ENCODE measurements at places on chromosomes 7 and 10. TPM values are rescaled to one million over a fixed set of nuclear protein-coding genes. Genes with fewer than 3 reads are reported as not detected.

Gene CUX1
- total RNA-seq, result 43.9 TPM

Gene TFEC
- total RNA-seq, result 4.1 TPM

Gene TAS2R4
- total RNA-seq, result 0.88 TPM

- H3K36me3 ChIP-seq, result no peaks in the 10 kb centered on the region
- no peak overlapping the region for H3K27ac ChIP-seq
- H3K27me3 ChIP-seq, result no peaks in the 10 kb centered on the region
- H3K4me1 ChIP-seq, result no peaks in the 10 kb centered on the region
- DNase-seq, result no peak
- no peak overlapping the region for H3K4me3 ChIP-seq
Measured at GRCh38 chr7:144622745-144623144, 213.1 kb downstream of the TPK1 start.

DNA sequence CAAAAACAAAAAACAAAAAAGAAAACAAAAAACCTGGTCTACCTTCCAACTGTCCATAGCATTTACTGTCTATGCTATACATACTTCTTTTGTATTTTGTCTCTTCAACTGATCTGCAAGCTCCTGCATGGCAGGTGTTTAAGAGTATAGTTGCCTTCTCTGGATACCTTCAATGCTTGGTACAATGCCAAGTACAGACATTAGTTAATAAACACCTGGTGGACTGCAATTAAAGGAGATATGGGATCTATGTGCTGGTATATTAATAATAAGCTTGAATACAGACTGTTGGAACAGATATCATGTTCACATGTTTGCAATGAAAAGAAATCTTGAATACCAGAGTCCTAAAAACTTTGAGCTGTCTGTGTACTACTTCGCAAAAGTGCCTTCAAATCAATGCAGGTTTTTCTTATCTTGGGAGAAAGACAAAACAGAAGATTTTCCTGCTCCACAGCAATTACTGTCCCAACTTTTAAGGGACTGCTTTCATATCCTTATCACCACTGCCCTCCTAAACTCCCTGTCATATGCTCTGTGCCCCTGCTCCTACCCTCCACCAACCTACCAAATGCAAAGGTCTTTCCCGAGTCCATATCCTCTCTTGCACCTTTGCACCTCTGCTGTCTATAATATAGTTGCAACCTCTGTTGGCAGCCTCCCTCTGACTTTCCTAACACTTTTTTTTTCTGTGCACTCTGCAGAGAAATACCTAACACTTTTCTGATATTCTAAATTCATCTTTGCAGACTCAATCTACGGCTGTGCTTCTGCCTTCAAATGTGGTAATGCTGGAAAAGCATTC lies 85.1 kb downstream of the DNMBP start:
- peaks cover 38% of the 10 kb centered on the region for H3K4me1 ChIP-seq
- H3K36me3 ChIP-seq, result no peaks in the 10 kb centered on the region
- H3K27me3 ChIP-seq, result no peaks in the 10 kb centered on the region

- no peaks in the 10 kb centered on the region for H3K4me1 ChIP-seq
- DNase-seq, result no peak
- H3K27me3 ChIP-seq, result no peaks in the 10 kb centered on the region
- no peak overlapping the region for H3K27ac ChIP-seq
- H3K4me3 ChIP-seq, result no peak overlapping the region
- H3K36me3 ChIP-seq, result peaks cover 25% of the 10 kb centered on the region
Measured at GRCh38 chr10:124993736-124994451, 52.0 kb downstream of the ZRANB1 start.

- H3K4me3 ChIP-seq, result no peak overlapping the region
- H3K4me1 ChIP-seq, result no peaks in the 10 kb centered on the region
- no peaks in the 10 kb centered on the region for H3K36me3 ChIP-seq
- DNase-seq, result no peak
- H3K27ac ChIP-seq, result no peak overlapping the region
Measured at GRCh38 chr10:59245686-59246085, 69.2 kb downstream of the PHYHIPL start.

DNA sequence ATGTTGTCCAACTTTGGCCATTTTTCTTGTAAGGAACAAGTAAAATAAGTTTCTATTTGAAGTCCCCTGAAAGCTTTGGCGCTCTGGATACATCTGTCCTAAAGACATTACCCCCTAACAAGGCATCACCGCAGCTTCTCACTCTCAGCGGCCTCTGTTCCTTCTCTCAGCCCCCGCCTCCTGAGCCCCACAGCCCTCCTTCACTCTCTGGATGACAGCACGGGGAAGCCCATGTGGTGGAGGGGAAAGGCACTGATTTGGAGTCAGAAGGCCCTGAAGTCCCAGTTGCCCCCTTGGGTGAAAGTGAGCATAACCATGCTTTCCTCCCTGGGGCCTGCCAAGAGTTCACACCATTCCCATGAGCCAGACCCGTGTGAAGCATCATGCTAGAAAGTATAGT lies 4.6 kb downstream of the H2BK1 start:
- H3K27ac ChIP-seq, result no peak overlapping the region
- no peak for DNase-seq
- no peaks in the 10 kb centered on the region for H3K4me1 ChIP-seq
- no peak overlapping the region for H3K4me3 ChIP-seq
- no peaks in the 10 kb centered on the region for H3K27me3 ChIP-seq

DNA sequence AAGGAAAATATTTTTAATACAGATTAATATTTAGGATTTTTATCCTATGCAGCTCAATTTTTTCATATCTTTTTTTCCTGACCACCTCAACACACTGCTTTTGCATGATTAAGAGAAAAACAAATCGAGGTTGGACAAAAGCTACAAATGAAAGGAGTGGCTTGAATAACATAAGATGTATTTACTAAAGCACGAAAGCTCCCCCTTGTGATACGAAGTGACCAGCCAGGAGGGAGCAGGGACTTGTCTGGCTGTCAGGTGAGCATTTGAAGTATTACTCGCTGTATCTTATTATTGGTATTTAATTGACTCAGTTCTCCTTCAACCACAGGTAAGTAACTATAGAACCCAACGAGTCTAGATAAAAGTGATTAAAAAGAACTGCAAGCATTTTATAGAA lies 265.2 kb upstream of the PHF14 start:
- H3K27me3 ChIP-seq, result no peaks in the 10 kb centered on the region
- H3K36me3 ChIP-seq, result no peaks in the 10 kb centered on the region
- H3K27ac ChIP-seq, result no peak overlapping the region
- DNase-seq, result no peak
- H3K4me3 ChIP-seq, result no peak overlapping the region
- peaks cover 4% of the 10 kb centered on the region for H3K4me1 ChIP-seq
